ENCODE measurements at places on chromosomes 3 and 15. TPM values are rescaled to one million over a fixed set of nuclear protein-coding genes. Genes with fewer than 3 reads are reported as not detected.

The TTC21A gene
- 3.8 TPM for total RNA-seq

The TRIM42 gene
- not detected for total RNA-seq

The FBLN2 gene
- not detected for total RNA-seq

GRCh38 chr3:65636326-65636725 lies 402.4 kb downstream of the MAGI1 start:
- DNase-seq: no peak

- no peak for DNase-seq
Observed at GRCh38 chr3:174430986-174431385, 428.1 kb upstream of the NAALADL2 start.

GRCh38 chr15:89119489-89120478 lies 31.5 kb downstream of the ABHD2 start:
- no peak for DNase-seq

The FSIP1 gene
- 0.30 TPM for total RNA-seq

DNA sequence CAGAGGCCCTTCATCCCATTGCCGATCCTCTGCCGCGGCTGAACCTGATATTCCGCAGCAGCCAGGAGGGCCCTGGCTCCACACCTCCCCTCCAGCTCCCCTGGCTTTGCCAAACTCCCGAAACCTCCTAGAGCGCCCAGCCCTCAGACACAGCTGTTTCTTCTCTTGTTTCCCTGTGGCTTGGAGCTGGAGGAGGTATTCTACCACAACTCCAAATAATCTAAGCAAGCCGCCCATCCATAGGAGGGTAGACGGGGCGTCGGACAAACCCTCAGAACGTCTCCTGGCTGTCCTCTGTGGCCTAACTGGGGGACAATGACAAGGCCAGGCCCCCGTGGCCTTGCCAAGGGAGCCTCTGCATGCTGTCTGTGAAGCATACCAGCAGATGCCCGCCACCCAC lies 10.4 kb downstream of the PLA2G4D start:
- DNase-seq: no peak

- no peak for DNase-seq
Observed at GRCh38 chr3:130088061-130088460, 6.4 kb downstream of the ALG1L2 start.

The FBXO40 gene
- total RNA-seq: not detected

The GPR176 gene
- total RNA-seq: not detected

The ITPKA gene
- total RNA-seq: 0.35 TPM

GRCh38 chr3:71931922-71932321 lies 147.0 kb upstream of the PROK2 start:
- no peak for DNase-seq

GRCh38 chr15:27820232-27820631 lies 278.9 kb downstream of the OCA2 start:
- DNase-seq: no peak

DNA sequence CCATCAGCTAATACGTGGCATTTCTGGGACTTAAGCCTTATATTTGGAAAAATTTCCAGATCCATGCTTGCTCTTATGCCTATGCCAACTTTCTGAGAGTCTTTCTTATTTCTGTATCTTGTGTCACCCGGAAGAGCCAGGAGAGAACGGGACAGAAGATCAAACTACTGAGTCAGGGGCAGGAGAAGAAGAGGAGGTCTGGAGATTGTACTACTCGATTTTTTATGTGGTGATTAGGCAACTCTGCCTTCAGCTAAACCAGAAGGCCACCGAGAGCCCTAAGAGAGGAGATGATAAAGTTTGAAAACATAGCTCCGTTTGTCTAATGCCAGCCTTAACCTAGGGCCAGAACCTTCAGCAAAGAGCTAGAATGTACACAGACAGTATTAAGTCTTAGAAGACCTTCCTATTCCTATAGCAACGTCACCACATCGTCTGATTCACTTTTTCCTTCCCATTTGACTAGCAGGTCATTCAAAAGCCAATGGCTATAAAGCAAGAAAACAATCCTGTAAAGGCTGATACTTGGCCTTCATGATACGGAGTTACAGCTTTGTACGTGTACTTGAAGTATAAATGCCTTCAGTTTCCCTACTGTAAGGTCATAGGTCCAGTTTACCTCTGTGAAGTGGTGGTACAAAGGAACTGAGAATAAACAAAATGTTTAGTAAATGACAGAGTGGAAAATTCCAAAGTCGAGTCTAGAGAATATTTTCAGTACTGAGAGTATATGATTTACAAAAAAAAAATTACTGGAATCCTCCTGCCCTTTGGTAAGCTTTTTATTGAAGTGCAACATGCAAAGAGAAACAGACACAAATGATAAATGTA lies 96.1 kb upstream of the ICE2 start:
- no peak for DNase-seq

- DNase-seq: no peak
Observed at GRCh38 chr3:148232389-148232788, 465.3 kb upstream of the AGTR1 start.

GRCh38 chr15:75830910-75831805 lies 12.1 kb upstream of the UBE2Q2 start:
- DNase-seq: no peak

DNA sequence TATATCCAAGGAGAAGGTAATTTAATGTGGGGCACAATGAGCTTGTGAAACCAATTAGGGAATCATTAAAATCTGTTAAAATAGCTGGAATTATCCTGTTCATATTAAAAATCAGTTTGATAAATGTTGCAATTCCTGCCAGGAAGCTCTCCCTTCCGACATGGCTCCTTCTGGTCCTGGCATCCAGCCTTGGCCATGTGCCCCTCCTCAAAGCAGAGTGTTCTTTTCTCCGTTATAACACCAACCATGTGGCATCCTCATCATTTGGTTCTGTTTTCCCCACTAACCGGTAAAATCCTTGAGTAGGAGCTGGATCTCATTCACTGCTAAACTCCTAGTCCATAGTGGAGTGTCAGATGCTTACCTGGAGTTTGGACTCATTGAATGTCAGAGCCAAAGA lies 127.2 kb downstream of the ARNT2 start:
- no peak for DNase-seq

GRCh38 chr15:58737298-58737697 lies 12.2 kb downstream of the ADAM10 start:
- no peak for DNase-seq

DNA sequence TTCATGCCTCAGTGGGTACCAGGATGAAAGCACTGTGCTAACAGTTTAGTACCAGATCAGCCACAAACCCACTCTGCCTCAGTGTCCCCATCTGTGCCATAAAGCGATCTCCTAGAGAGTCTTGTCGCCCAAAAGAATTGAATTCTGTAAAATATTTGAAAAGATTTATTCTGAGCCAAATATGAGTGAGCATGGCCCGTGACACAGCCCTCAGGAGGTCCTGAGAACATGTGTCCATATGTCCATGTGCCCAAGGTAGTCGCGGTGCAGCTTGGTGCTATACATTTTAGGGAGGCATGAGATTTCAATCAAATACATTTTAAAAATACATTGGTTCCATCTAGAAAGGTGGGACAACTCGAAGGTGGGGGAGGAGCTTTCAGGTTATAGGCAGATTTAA lies 15.4 kb upstream of the NOX5 start:
- no peak for DNase-seq

DNA sequence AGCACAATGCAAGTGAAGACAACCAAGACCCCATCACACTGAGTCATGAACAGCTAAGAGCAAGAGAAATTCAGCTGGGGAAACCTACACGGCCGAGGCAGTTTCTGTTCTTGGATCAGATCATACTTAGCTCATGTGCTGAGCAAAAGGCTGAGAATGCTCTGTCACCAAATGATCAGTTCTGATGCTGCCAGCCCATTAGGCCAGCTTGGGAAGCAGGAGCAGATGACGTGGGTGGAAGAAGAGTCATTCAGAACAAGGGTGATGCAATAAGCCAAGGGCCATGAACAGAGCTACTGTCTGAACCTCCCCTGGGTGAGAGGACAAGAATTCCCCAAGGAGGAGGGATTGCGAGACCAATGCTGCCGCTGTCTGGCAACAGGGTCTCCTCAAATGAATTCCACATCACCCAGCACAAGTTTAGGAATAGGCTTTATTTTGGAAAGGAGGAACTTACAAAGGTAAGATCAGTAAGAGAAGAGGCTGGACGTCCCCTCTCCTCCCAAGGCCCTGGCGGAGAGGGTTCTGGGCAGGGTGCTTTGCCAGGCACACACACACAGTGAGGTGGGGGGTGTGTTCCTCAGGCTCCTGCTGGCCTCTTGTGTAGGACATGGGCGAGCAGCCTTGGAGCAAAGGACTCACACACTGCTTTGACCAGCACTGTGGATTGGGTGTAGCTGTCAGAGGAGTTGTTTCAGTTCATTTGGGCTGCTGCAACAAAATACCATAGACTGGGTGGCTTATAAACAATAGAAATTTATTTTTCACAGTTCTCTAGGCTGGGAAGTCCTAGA lies 65.6 kb upstream of the CTXND1 start:
- DNase-seq: no peak

DNA sequence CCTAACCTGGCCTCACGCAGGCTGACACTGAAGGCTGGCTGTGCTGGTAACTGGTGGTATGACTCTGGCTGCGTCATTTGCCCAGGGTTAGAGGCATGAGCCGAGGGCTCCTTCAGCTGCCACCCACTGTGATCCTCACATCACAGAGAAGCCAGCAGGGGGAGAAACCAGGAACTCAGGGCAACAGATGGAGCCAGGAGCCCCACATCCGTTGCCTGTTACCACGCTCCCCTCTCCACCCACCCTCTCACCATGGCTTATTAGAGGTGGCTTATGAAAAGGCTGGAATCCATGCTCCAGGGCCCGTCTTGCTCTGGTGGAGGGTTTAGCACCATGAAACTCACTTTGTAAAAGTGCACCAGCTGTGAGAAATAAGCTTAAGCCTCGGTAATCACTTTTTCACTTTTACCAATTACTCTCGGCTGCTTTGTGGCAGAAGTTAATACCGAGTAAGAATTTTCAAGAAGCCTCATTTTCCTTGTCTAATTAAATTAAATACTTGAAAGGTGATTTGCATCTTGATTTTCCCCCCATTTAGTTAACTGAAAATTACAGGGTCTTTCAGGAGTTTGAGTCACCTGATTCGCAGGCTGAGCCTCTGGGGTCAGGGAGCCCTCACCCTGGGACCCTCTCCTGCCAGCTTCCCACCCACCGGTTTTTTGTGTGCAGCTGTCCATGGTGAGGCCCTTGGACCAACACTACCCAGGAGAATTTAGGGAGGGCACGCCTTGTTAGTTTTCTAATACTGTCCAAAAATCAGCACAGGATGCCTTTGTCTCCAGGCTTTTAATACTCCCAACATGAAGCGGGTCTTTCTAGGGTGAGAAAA lies 60.9 kb downstream of the ASB7 start:
- no peak for DNase-seq

DNA sequence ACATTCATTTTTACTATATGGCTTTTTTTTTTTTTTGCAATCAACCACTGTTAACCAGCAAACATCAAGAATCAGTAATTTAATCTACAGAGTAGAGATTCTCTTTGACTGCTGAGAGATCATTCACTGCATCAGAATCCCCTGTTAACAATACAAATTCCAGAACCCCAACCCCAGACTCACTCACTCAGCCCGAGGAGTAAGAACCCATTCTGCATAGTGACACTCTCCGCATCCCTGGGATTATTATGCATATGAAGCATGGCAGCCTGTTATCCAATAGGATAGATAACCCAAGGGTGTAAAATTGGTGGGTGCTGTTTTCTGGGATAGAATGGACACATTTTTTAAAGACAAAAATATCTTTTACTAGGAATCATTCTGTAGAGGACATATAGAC lies 76.3 kb upstream of the CCDC39 start:
- no peak for DNase-seq

DNA sequence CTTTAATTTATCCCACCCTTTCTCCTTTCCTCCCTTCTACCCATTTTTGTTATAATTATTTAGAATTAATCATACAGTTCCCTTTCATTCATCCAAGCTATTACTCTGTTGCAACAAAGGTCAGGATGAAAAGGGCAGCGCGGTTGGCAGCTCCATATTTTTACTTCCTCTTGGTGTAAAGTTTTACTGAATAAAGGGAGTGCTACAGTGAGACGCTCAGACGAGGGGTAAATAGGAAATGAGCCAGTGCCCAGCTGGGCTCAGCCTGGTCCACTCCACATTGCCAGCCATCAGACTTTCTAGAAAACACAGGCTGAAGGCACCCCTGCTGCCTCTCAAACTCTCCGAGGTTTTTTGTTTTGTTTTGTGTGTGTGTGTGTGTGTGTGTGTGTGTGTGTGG lies 21.9 kb upstream of the ZBTB38 start:
- no peak for DNase-seq

The GOLGA8Q gene
- 1.6 TPM for total RNA-seq

DNA sequence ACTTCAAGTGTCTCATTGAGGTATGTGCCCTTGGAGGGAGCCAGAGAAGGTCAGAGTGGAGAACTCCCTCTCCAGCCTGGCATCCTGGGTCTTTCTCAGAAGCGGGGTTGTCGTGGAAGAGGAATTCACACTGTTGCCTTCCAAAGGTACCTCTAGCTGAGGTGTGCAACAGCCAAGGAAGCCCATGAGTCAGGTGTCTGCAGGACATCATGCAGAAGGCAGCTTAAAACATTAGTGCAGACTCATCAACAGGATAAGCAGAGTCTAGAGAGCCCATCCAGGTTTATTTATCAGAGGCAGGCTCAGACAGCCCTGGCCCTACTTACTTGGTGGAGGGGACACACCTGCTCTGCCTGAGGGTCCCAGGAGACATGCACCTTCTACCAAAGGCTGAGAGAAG lies 95.6 kb upstream of the TPM1 start:
- DNase-seq: no peak

The CALML4 gene
- total RNA-seq: 13.5 TPM

DNA sequence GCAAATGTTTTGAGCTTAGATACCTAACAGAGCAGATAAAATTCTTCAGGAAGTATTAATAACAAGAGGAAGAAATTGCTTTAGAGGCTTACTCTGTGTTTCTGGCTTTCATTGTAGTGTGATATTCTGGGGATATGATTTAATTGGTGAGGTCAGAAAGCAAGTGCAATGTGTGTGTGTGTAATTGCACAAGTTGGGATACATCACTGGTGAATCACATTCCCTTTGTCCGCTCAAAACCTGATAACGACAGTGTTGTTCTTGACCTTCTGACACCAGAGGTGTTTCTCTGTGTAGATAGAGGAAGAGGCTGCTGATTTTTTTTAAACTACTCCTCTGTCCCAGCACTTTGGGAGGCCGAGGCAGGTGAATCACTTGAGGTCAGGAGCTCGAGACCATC lies 161.1 kb downstream of the CACNA2D3 start:
- no peak for DNase-seq

GRCh38 chr3:72347819-72348319 lies 500.4 kb downstream of the SHQ1 start:
- peak; percentile 57 for DNase-seq

DNA sequence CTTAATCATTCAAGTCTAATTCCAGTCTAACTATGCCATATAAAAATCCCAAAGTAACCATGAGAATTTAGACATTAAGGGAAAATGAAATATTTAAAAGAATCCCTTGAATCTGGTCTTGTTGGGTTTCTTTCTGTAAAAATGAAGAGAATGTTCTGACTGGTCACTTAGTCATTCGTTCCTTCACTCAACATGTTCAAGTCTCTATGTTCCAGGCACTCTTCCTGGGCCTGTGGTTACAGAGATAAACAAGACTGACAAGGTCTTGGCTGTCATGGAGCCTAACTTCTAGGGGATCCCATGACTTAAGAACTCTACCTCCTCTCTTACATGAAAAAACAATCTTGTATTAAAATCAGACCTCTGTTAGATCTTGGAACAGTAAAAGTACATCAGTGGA lies 638.6 kb upstream of the TBL1XR1 start:
- DNase-seq: no peak

- no peak for DNase-seq
Observed at GRCh38 chr3:126728680-126729079, 24.6 kb downstream of the CHCHD6 start.
